ENCODE measurements at places on chromosomes 5 and 9.

DNA sequence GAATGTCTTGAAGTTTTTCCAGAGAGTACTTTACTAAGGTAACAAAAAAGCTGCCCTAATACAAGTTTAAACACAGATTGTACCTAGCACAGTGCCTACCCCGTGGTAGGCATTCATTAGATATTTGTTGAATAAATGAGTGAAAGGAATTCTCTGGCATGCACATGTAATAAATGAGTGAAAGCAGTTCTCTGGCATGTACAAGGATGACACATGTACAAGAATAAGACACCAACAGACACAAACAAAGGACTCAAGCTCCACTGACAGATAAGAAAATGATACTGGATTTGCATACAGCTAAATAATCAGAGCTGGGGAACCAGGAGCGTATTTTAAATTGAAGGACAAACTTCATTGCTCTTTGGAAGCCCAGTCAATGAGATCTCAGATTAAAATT, 535.8 kb downstream of the EFNA5 start:
- DNase-seq, result no peak

GRCh38 chr9:69411931-69412740, 87.1 kb downstream of the ENTREP1 start:
- DNase-seq, result no peak

GRCh38 chr5:124007675-124008398, 495.9 kb downstream of the CSNK1G3 start:
- no peak for DNase-seq

DNA sequence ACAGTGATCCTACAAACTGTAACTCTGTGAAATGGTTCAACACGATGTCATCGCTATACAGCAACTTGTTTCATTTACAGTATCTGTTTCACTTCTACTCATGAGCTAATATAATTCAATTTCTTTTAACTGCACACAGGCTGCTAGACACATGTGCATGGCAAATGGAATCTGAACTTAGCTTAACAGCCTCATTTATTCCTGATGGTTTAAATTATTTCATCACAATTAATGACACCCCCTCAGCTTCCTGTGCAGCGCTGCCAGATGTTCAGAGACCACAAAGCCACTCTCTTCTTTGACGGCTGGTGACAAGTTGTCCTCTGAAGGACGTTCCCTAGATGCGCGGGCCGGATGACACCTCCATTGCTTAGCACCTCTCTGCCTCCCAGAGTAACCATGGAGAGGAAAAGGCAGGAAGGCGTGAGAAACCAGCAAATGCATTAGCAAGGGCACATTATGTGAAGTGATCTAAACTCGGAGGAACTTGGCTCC, 191.1 kb downstream of the BNC2 start:
- DNase-seq, result no peak

DNA sequence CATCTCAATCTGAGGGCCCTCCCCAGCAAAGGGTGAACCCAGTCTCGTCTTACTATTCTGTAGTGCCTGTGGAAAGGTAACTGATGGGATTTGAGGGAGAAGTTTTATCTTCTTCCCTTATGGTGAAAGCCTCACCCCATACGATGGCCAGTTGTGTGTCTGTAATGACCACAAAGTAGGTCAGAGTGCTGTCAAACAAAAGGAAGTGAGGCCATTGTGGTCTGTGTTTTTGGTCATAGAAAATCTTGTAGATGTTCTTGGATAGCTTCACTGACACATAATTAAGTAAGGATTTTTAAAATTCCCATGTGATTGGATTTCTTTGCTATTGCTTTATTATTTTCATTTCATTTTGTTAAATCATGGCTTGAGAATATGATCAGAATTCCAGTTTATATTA, 505.1 kb upstream of the KLF4 start:
- no peak for DNase-seq

DNA sequence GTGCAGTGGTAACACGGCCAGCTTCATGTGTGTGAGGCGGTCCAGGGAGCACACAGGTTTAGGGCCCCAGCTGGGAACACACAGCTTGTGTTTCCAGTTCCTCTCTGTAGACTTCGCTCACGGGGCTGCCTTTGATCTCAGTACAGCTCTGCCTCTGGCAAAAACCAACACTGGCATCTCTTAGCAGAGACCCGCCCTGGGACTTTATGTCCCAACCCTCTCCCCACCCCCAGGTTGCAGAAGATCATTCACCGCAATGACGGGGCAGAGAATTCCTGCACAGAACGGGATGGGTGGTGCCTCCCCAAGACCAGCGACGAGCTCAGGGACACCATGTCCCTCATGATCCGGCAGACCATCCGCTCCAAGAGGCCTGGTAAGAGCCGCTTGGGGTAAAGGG, 5.2 kb upstream of the CEL start:
- no peak for DNase-seq

DNA sequence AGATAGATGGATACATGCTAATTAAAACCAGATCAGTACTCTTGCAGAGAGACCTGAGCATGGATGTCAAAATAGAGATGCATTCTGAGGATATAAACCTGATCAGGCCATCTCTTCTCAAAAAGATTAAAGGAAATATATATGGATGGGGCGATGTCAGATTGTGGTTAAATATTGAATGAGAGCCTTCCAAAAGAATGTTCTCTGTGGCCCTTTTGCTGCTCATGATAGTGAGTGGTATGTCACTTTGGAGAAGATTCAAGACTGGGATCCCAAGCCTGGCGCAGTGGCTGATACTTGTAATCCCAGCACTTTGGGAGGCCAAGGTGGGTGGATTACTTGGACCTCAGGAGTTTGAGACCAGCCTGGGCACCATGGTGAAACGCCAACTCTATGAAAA, 20.5 kb downstream of the ZNF131 start:
- no peak for DNase-seq

GRCh38 chr9:80163889-80164288, 592.1 kb downstream of the TLE4 start:
- no peak for DNase-seq

GRCh38 chr5:163033656-163034055, 403.7 kb upstream of the CCNG1 start:
- no peak for DNase-seq

GRCh38 chr5:56900395-56900794, 9.0 kb upstream of the SETD9 start:
- DNase-seq, result no peak

DNA sequence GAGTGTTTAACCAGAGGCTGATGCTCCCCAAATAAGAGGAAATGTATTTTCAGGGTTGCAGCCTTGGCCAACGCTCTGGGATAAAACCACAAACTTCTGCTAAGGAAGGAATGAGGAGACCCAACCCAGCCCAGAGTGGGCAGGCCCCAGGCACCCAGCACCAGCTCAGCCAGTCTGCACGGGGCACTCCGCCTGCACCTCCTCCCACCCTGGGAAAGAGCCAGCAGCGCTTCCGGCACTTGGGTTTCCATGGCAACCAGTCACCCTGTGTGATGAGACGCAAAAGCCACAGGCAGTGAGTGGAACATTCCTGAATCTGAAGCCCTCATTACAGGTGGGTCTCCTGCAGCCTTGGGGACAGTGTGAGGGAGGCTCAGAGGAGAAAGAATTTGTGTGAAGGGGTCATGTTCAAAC, 85.2 kb upstream of the ZBTB43 start:
- DNase-seq, result no peak

GRCh38 chr5:91472631-91473030, 89.5 kb upstream of the ARRDC3 start:
- no peak for DNase-seq

GRCh38 chr5:175253597-175253996, 190.4 kb downstream of the DRD1 start:
- no peak for DNase-seq

GRCh38 chr5:57179262-57180200, 5.7 kb downstream of the GPBP1 start:
- no peak for DNase-seq

DNA sequence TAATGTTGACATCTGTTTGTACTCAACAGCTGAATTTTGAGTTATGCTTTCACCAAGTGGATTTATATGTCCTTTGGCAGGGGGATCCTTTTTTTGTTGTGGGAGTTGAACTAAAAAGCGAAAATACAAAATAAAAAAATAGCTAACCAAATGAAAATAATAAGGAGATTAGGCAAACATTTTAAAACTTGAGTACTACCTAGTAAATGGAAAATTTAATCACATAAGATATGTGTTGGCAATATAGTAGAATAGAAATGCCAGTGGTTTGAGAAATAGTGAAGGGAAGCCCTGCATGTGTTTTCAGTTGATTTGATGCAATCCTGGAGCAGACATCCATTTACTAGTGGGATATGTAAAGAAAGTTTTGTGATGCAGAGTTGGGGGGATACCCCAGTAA, 98.0 kb downstream of the RASGRF2 start:
- DNase-seq, result no peak

GRCh38 chr9:105067895-105068580, 140.1 kb upstream of the ABCA1 start:
- no peak for DNase-seq

- no peak for DNase-seq
Measured at GRCh38 chr9:134521817-134522501, 119.6 kb upstream of the COL5A1 start.

DNA sequence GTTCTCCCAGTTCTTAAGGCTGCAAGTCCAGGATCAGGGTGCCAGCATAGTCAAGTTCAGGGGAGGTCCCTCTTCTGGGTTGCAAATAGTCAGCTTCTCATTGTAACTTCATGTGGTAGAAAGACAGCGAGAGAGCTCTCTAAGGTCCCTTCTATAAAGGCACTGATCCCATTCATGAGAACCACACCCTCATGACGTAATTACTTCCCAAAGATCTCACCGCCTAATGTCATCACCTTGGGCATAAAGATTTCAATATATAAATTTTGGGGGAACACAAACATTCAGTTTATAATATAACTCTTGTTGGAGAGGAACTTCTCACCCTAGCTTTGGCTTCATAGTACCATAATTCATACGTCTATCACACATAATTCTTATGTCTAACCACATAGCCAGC, 203.9 kb upstream of the VLDLR start:
- no peak for DNase-seq

Measured in NCI-H1930 (cell line).